ENCODE measurements at places on chromosomes 5 and 9. TPM values are rescaled to one million over a fixed set of nuclear protein-coding genes. Genes with fewer than 3 reads are reported as not detected.

Gene CAVIN4
- total RNA-seq, result 1.2 TPM

Gene LCN9
- total RNA-seq, result not detected

DNA sequence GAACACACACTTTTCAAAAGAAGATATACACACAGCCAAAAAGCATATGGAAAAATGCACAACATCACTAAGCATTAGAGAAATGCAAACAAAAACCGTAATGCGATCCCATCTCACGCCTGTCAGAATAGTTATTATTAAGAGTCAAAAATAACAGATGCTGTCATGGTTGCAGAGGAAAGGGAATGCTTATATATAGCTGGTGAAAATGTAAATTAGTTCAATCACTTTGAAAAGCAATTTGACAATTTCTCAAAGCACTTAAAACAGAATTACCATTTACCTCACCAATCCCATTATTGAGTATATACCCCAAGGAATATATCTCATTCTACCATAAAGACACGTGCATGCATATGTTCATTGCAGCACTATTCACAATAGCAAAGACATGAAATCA is 126.8 kb upstream of the MRPS30 start:
- H3K27ac ChIP-seq, result no peak overlapping the region
- no peaks in the 10 kb centered on the region for H3K4me1 ChIP-seq
- H3K4me3 ChIP-seq, result no peak overlapping the region
- no peaks in the 10 kb centered on the region for H3K36me3 ChIP-seq
- H3K27me3 ChIP-seq, result no peaks in the 10 kb centered on the region
- DNase-seq, result no peak

DNA sequence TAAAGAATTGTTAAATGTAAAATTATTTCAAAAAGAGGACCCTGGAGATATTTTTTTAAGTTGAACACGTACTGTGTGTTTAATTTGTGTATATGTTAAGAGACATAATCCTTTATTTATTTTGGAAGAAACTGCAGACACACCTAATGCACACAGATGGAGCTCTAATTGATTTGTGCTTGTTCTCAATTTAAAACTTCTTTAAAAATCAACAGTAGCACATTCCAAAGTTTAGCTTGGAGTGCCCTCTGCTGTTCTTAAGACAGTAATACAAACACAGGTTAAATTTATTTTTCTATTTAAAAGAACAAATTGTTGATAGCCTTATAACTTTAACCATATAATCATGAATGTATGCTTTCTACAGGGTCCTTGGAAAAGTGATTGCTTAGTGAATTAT is 277.6 kb upstream of the ADAMTS16 start:
- H3K27me3 ChIP-seq, result no peaks in the 10 kb centered on the region
- no peak overlapping the region for H3K27ac ChIP-seq
- DNase-seq, result no peak
- no peaks in the 10 kb centered on the region for H3K36me3 ChIP-seq
- no peak overlapping the region for H3K4me3 ChIP-seq
- no peaks in the 10 kb centered on the region for H3K4me1 ChIP-seq

DNA sequence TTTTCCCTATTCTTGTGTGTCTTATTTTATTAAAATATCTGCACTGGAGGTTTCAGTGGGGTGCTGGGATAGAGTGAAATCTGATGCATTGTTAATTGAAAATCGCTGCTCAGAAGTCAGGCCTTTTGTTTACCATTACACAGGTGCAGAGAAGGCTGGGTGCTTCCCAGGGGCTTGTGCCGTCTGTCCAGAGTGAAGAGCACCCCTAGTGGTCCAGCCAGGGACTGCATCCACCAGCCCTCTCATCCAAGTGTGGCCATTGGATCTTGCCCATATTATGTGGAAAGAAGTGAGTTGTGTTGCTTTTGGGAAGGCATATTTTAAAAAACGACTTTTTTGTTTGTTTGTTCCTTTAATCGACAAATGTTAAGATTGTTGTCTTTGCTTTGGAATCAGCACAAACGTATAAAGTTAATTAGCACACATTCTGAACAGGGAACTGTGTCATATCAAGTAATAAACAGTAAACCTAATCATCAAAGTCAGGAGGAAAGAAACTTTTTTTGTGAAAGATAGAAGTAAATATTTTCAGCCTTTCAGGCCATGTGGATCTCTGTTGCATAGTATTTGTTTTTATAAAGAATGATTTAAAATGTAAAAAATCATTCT is 315.6 kb downstream of the MTRR start:
- no peaks in the 10 kb centered on the region for H3K36me3 ChIP-seq

DNA sequence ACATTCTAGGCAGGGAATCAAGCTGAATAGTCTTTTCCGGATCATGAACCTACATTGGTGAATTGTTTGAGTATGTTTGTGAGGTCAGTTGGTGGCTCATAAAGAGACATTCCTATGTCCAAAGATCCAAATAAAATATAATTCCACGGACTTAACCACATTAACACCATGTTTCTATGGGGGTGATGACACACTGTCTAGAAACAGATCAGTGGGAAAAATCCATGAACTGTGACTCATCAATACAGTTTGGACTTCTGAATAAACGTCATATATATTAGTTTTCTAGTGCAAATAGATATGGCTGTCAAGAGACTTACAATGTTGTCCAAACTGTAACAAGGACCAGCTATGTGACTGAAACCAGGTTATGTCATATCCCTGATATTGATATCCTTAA is 509.9 kb upstream of the TYRP1 start:
- H3K4me3 ChIP-seq, result no peak overlapping the region
- H3K36me3 ChIP-seq, result no peaks in the 10 kb centered on the region
- no peaks in the 10 kb centered on the region for H3K27me3 ChIP-seq

Gene LIX1
- 0.63 TPM for total RNA-seq

DNA sequence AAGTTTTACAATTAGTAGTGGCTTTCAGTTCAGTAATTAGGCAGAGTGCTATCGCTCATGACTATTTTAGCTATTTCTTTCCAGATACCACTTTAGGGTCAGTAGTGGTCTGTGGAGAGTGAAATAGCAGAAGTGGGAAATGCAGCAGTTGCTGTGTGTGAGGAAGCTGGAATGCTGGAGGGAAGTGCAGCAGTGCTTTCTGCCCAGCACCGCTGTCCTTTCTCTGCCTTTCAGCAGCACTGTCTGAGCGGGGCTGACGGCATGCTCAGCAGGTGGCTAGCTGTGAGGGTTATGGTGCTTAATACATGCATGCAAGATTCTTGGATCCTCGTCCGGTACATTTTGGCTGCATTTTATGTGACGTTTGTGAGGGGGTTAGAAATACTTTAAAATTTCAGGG is 213.9 kb downstream of the PBX3 start:
- H3K36me3 ChIP-seq, result peaks cover 32% of the 10 kb centered on the region
- peaks cover 36% of the 10 kb centered on the region for H3K4me1 ChIP-seq
- no peaks in the 10 kb centered on the region for H3K27me3 ChIP-seq

Gene GABRB2
- 1.1 TPM for total RNA-seq

All from esophagus muscularis mucosa (tissue), 4 donors.